ENCODE measurements at places on chromosomes 7 and 10. TPM values are rescaled to one million over a fixed set of nuclear protein-coding genes. Genes with fewer than 3 reads are reported as not detected.

GRCh38 chr10:133274751-133275683, 1.7 kb downstream of the ADAM8 start:
- DNase-seq = peak; percentile 63

DNA sequence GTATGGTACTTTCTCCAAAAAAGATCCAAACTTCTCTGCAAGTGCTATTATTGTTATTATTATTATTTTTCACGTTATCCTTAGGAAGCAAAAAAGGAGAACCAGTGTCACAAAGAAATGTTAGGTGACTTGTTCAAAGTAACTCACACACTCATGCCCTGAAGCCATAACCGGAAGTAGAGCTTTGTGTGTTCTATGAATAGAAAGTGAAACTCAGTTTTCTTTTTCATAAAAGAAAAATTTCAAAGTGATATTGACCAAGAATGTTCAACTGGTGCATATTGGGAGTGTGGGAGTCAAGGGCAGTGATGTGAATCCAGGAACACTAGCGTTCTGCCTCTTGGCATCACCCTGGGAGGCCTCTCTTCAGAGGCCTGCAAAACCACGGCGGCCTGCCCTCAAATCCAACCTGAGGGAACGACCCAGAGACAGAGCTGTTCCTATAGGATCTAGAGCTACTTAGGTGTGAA, 106.1 kb downstream of the PRKCQ start:
- no peak for DNase-seq

- no peak for DNase-seq
These were observed 204.4 kb downstream of the CXCL12 start for GRCh38 chr10:44180321-44181168.

GRCh38 chr7:156989766-156990535, 20.5 kb downstream of the MNX1 start:
- DNase-seq = no peak

GRCh38 chr10:107718864-107719263, 554.4 kb upstream of the SORCS1 start:
- no peak for DNase-seq

GRCh38 chr10:49441488-49442476, 45.9 kb upstream of the DRGX start:
- peak; percentile 36 for DNase-seq

- DNase-seq = no peak
These were observed 49.7 kb downstream of the CDK1 start for GRCh38 chr10:60827791-60828488.

- no peak for DNase-seq
These were observed 73.4 kb downstream of the NRBF2 start for GRCh38 chr10:63206576-63206975.

DNA sequence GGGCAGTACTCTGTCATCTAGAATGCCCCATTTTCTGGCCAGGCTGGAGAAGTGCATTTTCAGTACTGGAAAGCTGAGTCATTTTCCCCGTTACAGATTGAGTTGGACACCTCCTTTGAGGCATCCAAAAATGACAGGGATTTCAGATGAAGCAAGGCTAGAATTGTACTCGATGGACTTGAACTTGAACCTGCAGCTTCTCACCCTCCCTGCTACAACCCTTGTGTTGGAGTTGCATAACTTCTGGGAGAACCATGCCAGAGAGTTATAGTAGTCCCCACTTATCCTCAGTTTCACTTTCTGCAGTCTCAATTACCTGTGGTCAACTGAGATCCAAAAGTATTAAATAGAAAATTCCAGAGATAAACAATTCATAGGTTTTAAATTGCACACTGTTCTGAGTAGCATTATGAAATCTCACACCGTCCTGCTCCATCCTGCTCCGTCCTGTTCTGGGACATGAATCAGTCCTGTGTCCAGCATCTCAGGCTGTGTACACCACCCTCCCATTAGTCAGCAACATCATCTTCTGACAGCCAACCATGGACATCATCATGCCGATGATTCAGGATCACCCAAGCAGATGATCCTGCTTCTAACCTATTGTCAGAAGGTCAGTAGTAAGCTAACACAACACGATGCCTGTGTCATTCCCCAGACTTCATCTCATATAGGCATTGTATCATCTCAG, 363.7 kb downstream of the DPP6 start:
- DNase-seq = no peak

- no peak for DNase-seq
These were observed 572.2 kb downstream of the INHBA start for GRCh38 chr7:41130561-41131236.

GRCh38 chr7:234708-235553, 42.6 kb downstream of the FAM20C start:
- DNase-seq = no peak

DNA sequence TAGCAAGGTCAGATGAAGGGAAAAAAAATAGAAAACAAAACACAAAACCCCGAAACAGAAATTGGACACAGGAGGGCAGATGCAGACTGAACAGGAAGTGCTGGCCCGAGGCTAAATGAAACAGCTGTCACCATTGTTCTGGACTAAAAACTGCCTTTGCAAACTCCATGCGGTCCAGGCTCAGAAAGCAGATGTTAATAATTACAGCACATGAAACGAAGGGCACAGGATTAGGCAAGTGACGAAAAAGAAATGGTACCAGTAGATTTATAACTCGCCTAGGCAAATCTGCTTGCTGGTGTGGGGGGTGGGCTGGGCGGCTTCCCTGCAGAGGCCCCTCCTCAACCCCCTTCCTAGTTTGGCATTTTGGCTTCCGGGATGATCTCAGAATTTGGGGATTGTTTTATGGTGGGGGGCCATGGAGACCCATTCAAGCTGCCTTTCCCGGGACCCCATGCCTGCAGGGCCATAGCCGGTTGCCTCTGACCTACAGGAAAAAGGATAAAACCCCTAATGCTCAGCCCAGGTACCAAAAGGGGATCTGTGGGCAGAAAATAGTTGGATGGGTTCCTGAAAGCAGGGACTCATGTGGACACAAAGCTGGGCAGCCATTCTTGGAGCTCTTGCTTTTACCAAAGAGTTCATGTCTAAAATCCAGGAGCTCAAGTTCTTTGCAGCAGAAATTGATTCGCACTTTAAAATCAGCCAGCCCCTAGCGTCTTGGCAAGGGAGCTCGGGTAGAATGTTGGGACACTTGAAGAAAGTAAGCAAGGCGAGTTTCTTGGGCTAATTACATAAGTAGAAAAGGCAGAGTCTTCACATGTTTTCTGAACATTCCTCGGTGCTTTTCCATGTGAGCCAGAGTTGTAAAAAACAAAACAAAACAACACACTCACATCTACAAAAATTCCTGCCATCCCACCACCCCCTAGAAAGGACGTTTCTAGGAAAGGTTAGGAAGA, 39.0 kb upstream of the EMX2 start:
- DNase-seq = no peak

The OR9A2 gene
- total RNA-seq = not detected

The PHYHIPL gene
- not detected for total RNA-seq

The PLXDC2 gene
- 0.41 TPM for total RNA-seq

The ITGA8 gene
- total RNA-seq = not detected
